ENCODE measurements at places on chromosomes 1 and 21. TPM values are rescaled to one million over a fixed set of nuclear protein-coding genes. Genes with fewer than 3 reads are reported as not detected.

DNA sequence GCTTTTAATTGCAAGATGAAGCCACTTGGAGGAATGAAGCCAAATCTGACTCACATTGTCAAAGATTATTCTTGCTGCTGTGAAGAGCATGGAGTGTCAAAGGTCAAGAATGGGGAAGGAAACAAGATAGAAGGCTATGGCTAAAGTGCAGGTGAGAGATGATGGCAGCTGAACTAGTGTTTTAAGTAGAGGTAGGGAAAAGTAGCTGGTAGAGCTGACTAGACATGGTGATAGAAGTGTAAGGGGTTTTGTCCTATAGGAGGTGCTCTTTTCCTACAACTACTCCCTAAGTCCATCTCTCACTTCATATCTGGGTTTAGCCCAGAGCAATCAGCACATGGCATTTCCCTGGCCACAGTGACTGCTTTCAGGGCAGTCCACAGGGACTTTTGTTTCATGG lies 11.8 kb downstream of the UBE2T start:
- no peak overlapping the region for H3K4me3 ChIP-seq
- no peaks in the 10 kb centered on the region for H3K4me1 ChIP-seq
- no peak overlapping the region for H3K27ac ChIP-seq
- peaks cover 36% of the 10 kb centered on the region for H3K36me3 ChIP-seq
- no peaks in the 10 kb centered on the region for H3K27me3 ChIP-seq
- DNase-seq: no peak

DNA sequence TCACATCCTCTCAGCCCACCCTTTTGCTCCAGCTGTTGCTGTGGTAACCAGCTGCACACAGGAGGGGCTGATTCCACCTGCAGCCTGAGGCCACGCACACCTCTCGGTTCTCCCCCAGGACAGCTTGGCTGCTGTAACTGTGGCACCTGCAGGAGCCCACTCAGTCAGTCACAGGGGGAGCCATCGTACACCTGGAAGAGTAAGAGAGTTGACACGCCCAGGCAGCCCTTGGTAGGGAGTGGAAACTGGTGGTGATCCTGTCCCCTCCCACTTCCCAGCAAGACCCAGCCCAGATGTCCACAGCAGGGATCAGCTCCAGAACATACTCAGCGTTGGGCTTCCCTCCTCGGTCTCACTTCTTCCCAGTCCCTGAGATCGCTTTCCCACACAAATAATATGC lies 32.2 kb upstream of the BACE2 start:
- no peak overlapping the region for H3K27ac ChIP-seq
- H3K4me3 ChIP-seq: no peak overlapping the region
- no peaks in the 10 kb centered on the region for H3K4me1 ChIP-seq
- no peak for DNase-seq
- no peaks in the 10 kb centered on the region for H3K27me3 ChIP-seq
- no peaks in the 10 kb centered on the region for H3K36me3 ChIP-seq

DNA sequence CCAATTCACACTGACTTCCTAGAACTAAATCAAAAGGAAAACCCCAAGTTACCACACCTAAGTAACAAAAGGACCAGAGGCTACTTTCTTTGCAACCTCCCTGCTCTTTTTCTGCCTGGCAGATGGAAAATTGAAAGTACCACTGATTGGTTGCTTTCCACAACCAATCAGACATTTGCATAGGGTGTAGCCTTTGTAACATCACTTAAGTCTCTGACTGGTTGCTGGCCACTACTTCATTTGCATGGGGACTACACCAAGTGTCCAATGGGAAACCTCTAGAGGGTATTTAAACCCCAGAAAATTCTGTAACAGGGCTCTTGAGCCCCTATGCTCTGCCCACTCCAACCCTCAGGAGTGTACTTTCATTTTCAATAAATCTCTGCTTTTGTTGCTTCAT lies 365.0 kb downstream of the LTN1 start:
- H3K36me3 ChIP-seq: no peaks in the 10 kb centered on the region
- no peak overlapping the region for H3K27ac ChIP-seq
- H3K4me1 ChIP-seq: no peaks in the 10 kb centered on the region
- no peaks in the 10 kb centered on the region for H3K27me3 ChIP-seq

The OR2W3 gene
- total RNA-seq: not detected

- H3K36me3 ChIP-seq: no peaks in the 10 kb centered on the region
- DNase-seq: no peak
- H3K27me3 ChIP-seq: 0 out of 2 replicates have a peak, but pooled peaks cover 2% of the 10 kb centered on the region
- no peak overlapping the region for H3K27ac ChIP-seq
These were observed 5.1 kb downstream of the LYPD8 start for GRCh38 chr1:248750496-248750895.

GRCh38 chr1:33428661-33429060 lies 2.2 kb downstream of the PHC2 start:
- H3K4me1 ChIP-seq: peaks cover 9% of the 10 kb centered on the region
- peaks cover 9% of the 10 kb centered on the region for H3K27me3 ChIP-seq
- H3K36me3 ChIP-seq: peaks cover 6% of the 10 kb centered on the region
- H3K4me3 ChIP-seq: peak overlapping the region; percentile 55
- no peak for DNase-seq

DNA sequence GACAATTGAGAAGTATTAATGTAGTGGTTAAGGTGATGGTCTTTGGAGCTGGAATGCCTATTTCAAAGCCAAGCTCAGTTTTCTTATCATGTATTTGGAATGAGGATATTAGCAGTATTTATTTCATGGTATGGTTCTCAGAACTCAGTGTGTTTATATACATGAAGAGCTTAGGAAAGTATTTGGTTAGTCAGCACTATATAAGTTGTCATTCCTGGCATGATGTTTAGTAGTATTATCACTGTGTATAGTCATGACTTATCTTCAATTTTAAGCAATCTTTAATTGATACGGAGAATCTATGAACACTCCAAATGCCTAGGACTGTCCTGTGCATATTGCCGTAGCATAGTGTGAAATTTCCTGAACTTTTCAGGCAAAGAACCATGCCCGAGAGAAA lies 501.9 kb upstream of the USP24 start:
- no peak overlapping the region for H3K4me3 ChIP-seq
- no peaks in the 10 kb centered on the region for H3K27me3 ChIP-seq
- DNase-seq: no peak
- no peaks in the 10 kb centered on the region for H3K4me1 ChIP-seq
- H3K27ac ChIP-seq: no peak overlapping the region

DNA sequence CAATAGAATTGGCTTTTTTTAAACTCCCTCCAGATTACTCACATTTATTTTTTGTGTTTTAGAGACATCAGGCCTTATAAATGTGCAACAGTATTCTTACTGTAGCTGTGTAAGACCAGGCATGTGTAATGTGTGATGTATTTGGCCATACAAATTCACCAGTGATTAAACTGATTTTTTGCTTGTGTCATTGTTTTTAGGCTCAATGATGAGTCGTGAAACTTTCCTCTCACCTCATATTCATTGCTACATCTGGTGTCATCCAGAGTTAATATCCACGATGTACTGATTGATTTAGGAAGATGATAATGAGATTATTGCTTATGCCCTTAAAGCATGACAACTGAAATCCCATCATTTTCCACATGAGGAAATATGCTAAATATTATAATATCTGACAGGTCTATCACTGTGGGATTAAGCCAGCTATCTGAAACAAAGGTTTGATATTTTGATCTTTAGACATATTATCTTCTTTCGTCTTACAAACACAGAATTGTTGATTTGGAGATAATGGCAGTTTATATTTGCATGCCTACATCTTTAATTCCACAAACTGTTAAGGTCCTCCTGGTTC lies 487.9 kb downstream of the PTBP2 start:
- H3K27me3 ChIP-seq: no peaks in the 10 kb centered on the region
- H3K27ac ChIP-seq: no peak overlapping the region
- no peak overlapping the region for H3K4me3 ChIP-seq

DNA sequence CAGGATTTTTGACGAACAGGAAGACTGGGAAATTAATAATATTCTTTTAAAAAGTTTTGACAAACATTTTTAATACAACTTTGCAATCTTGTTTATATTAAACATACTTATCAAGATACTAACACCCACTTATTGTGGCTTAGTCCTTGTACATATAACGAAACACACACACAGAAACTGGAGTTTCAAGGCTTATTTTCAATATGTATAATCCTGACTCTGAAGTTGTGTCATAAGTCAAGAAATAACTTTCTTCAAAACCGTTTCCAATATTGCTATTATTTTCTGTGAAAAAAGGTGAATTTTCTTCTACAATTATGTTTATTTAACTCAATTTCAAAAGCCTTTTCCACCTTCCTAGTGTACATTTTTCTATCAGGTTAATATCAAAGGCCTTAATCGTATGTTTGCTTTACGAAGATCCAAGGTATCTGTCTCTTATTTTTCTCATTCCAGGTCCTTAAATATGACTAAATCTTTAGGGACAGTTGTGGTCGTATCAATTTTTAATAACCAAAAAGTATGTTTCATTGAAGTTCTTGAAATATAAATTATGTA lies 1.8 kb downstream of the CDKN2C start:
- no peak for DNase-seq
- peak overlapping the region; percentile 95 for H3K4me3 ChIP-seq
- peaks cover 5% of the 10 kb centered on the region for H3K36me3 ChIP-seq

GRCh38 chr1:66412704-66413103 lies 121.2 kb upstream of the SGIP1 start:
- no peak overlapping the region for H3K4me3 ChIP-seq
- no peaks in the 10 kb centered on the region for H3K36me3 ChIP-seq
- no peak overlapping the region for H3K27ac ChIP-seq
- DNase-seq: no peak
- H3K27me3 ChIP-seq: no peaks in the 10 kb centered on the region
- H3K4me1 ChIP-seq: no peaks in the 10 kb centered on the region

DNA sequence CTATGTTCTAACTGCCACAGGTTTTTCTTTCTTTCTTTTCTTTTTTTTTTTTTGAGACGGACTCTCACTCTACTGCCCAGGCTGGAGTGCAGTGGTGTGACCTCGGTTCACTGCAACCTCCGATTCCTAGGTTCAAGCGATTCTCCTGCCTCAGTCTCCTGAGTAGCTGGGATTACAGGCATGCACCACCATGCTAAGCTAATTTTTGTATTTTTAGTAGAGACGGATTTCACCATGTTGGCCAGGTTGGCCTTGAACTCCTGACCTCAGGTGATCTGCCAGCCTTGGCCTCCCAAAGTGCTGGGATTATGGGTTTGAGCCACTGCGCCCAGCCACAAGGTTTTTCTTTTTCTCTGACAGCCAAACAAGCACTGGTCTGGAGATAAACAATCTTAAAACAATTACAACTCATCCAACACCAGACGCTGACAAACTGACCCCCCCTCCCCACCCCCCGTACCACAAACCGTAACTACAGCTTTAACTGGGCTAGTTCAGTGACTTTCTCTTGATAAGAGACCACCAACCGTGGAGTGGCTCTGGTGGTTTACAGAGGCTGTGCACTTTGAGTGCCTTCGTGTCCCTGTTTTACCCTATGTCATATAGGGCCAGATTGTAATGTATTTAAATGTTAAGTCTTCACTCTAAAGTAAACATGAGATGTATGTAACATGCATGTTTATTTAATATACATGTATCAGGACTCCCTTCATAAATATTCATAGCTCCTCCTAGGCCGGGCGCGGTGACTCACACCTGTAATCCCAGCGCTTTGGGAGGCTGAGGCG lies 19.5 kb upstream of the PUM1 start:
- no peaks in the 10 kb centered on the region for H3K36me3 ChIP-seq
- no peak overlapping the region for H3K27ac ChIP-seq
- H3K27me3 ChIP-seq: no peaks in the 10 kb centered on the region
- H3K4me1 ChIP-seq: no peaks in the 10 kb centered on the region
- no peak for DNase-seq

DNA sequence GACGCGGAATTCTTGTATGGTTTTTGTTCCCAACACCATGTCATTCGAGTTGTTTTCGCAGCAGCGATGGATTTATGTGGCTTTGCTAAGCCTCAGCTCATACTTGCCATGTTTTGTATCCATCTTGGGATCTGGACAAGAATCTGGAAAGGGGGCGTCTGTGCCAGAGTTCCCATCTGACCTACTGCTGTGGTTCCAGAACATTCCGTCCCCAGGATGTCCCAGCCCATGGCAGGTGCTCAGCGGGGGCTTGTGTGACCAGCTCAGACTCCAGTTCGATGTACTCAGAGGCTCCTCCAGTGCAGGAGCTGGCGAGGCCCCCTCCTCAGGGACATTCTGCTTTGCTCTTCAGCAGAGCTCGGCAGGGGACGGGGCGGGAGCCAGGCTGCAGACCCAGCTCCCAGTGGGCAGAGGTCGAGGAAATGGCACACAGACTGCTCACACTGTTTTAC lies 24.0 kb upstream of the ADARB1 start:
- no peak for DNase-seq
- no peaks in the 10 kb centered on the region for H3K27me3 ChIP-seq
- no peak overlapping the region for H3K4me3 ChIP-seq

- no peak overlapping the region for H3K4me3 ChIP-seq
- H3K36me3 ChIP-seq: no peaks in the 10 kb centered on the region
- DNase-seq: no peak
- peak overlapping the region; percentile 99 for H3K27ac ChIP-seq
These were observed 39.7 kb downstream of the CAPZB start for GRCh38 chr1:19445417-19446342.

Data from Panc1 (cell line).